Large intestine (tissue), 12 donors: ENCODE measurements at places on chromosomes 4 and X. TPM values are rescaled to one million over a fixed set of nuclear protein-coding genes. Genes with fewer than 3 reads are reported as not detected.

Gene MAGEB2
- polyA plus RNA-seq, result not detected

Gene PCDH10
- polyA plus RNA-seq, result 1.9 TPM

Gene PNMA6E
- polyA plus RNA-seq, result not detected

DNA sequence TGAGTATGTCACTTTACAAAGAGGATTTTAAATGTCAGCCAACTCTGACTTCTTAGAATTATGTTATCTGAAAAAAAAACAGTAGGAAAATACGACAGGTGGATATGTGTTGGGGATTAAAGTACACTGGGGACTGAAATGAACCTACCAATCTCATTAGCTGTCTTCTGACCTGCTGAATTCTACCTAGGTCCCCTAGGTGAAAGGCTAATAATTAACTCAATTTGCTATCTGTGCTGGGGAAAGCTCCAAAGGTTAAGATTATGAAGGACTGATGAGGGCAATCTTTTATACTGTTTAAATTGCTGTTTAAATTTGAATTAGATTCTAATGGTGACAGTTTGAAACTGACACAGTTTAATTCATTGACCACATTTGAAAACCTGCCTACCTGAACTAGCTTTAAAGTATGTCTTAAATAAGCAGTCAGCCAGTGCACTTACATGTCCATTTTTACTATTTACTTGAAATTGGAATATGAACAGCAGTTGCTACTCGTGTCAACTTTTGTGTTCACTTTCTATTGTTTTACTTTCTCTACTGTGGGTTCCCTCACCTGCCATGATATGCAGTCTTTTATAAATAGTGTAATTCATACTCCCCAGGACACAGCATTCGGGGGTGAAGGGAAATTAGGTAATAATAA, 977.3 kb downstream of the C4orf33 start:
- DNase-seq, result peak; percentile 92

- no peak for DNase-seq
Measured at GRCh38 chr4:7900334-7900909, 39.2 kb downstream of the AFAP1 start.

- DNase-seq, result no peak
Measured at GRCh38 chrX:28599957-28600356, 12.7 kb downstream of the IL1RAPL1 start.
